Motor neuron (in vitro differentiated cells): ENCODE measurements at places on chromosomes 1 and 21.
A peak's percentile ranks its signal among the peaks of the same experiment; 100 is the strongest.

DNA sequence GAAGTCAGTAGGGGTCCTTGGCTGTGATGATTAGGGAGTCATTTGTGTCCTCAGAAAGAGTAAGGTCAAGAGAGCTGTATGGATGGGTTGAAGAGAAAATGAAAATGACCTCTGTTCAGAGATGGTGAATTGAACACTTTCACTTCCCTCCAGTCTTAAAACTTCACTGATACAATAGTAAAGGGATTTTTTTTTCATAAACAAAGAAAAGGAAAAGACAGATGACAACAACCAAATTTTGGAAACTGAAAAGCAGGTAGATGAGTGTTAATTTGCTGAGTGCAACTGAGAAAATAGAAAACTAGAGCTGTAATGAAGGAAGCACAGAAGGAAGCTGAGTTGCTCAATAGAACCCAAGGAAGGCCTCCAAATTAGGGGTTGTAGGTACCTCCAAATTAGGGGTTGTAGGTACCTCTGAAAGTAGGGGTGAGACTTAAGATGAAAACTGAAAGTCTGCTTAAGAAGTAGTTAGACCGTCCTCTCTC lies 14.8 kb upstream of the S1PR1 start:
- ATAC-seq = no peak

DNA sequence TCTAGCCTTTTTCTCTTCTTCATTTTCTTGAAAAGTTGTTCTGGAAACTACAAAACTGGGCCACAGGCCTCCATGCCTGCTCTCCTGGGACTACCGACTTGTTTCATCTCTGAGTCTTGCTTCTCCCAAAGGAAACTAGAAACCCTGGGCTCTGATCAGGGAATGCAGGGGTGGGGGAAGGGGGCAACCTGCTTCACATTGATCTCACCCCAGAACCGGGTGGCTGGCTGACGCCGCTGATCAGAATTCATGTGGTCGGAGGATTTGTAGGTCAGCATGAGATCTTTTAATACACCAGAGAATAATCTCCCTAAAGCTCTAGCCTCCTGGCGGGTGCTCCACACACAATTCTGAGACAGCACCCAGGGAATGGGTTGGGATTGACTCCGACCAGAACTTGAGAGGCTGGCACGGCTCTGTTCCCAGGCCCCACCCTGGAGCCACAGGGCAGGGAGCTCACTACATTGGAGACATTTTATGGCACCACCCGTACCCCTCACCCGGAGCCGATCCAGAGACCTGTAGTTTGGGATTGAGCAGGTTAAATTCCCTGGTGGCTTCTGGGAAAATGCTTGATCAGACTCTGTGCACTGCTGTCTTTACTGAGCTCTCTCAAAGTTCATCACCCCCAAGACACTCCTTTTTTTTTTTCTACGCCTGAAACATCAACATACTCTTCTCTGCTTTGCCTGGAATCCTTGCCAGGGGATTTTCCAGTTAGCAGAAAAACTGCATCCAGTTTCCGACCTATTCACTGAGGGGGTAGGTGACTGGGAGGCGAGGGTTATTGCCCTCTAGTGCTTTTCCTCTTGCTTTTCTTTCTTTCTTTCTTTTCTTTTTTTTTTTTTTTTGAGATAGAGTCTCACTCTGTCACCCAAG lies 12.2 kb upstream of the ARHGEF10L start:
- ATAC-seq = no peak

GRCh38 chr1:41639332-41639936 lies 155.0 kb upstream of the EDN2 start:
- peak; percentile 88 for ATAC-seq

DNA sequence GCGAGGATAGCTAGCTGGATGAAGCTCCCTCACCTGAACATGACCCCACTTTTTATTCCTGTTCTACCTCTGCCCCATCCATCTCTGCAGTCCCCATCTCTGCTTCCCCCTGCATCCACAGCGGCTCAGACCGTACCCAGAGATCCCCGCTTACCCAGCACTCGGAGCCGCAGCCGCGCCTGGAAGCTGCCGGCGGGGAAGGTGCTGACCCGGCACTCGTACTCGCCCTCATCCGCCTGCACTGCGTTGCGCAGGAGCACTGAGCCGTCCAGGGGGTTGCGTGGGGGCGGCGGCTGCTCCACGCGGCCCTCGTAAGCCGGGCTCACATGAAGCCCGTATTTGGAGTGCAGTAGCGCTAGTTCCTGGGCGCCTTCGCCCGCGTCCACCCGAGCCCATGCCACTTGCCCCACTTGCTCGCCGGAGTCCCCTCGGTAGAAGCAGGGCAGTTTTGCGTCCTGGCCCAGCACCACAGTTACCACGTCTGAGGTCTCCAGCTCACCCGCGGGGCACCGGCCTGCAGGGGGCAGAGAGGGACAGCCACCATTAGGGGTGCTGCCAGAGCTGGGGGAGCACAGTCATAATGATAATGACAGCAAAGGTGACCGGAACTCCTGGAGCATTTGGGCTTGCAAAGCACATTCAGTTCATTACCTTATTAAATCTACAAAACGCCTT lies 9.8 kb downstream of the NECTIN4 start:
- ATAC-seq = no peak

- no peak for ATAC-seq
Observed at GRCh38 chr21:44749759-44750674, 38.6 kb upstream of the TSPEAR start.

DNA sequence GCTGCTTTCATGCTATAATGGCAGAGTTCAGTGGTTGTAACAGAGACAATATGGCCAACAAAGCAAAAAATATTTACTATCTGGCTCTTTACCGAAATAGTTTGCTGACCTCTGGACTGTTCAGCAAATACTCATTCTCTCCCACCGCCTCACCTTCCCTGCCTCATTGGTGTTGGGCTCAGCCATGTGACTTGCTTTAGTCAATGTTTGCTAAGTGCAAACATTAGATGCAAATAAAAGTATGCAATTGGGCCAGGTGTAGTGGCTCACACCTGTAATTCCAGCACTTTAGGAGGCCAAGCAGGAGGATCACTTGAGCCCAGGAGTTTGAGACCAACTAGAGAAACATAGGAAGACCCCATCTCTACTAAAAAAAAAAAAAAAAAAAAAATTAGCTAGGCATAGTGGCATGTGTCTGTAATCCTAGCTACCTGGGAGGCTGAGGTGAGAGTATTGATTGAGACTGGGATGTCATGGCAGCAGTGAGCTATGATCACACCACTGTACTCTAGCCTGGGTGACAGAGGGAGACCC lies 55.1 kb downstream of the RPL5 start:
- no peak for ATAC-seq

- ATAC-seq = peak; percentile 80
Observed at GRCh38 chr1:20430355-20431175, 55.4 kb downstream of the CAMK2N1 start.

- no peak for ATAC-seq
Observed at GRCh38 chr1:213110349-213111300, 59.6 kb downstream of the RPS6KC1 start.

- ATAC-seq = no peak
Observed at GRCh38 chr1:1092149-1092855, 18.2 kb upstream of the RNF223 start.

- peak; percentile 36 for ATAC-seq
Observed at GRCh38 chr1:229075217-229075616, 195.7 kb upstream of the RAB4A start.

DNA sequence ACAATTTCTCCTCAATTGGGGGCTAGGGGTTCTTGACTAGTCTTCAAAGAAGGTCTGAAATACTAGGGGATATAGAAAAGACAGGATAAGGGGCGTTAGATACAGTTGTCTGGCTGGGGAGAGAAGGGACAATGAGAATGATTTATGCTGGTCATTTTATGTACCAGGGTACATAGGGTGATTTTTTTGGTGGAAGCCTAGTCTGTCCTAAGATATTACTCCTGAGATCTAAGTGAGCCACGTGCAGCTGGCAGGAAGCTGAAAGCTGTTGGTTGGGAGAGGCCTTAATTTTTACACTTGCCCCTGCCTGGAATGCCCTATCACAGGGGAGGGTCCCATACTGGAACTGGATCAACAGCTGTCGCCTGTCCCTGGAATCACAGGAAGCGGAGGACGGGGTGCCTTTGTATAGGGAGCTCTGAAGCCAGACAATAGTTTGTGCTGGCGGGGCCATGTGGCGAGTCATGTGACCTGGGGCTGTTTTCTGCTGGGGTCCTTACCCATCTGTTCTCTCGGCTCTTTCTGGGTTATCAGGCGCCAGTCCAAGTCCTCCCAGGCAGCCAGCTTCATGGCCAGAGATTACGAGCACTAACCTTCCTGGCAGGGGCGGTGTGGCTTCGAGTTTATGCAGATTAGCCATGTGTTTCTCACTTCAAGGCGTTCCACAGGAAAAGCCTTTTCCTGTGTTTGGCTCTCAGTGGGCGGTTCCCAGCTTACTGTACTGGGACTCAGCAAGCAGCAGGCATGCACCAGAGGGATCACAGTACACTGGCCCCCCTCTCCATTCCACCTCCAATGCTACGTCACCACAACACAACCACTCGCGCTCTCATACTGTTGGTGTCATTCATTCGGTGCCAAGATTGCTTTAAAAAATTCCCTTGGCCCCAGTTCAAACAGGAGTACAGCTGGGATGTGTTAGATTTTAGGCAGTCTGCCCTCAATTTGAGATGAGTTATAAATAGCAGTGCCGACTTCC lies 27.5 kb downstream of the ARID1A start:
- ATAC-seq = peak; percentile 93

DNA sequence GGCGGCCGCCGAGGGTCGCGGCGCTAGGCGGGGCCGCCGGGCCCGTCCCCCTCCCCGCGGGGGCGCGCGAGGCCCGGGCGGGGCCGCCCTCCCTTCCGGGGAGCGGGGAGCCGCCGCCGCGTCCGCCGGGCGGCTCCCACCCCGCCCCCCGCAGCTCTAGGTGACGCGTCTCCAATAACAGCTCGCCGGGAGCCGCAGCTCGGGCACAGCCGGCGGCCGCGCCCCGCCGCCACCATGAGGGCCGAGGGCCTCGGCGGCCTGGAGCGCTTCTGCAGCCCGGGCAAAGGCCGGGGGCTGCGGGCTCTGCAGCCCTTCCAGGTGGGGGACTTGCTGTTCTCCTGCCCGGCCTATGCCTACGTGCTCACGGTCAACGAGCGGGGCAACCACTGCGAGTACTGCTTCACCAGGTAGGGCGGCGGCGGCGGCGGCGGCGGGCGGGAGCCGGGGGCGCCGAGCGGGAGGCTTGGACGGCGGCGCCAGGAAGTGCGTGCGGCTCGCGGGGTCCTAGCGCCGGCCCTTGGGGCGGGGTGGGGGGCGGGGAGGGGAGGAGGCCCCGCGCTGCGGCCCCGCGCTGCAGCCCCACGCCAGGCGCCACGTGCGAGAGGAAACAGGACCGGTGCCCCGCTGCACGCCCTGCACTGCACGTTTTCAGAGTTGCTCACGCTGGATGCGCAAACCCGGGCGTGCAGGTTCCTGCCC lies at the start of gene SMYD2:
Gene SMYD2 (plus strand): TSS at position 139 of the 699 bp plus-strand sequence. CDS start 96 bp downstream, at position 235.
- peak; percentile 73 for ATAC-seq

DNA sequence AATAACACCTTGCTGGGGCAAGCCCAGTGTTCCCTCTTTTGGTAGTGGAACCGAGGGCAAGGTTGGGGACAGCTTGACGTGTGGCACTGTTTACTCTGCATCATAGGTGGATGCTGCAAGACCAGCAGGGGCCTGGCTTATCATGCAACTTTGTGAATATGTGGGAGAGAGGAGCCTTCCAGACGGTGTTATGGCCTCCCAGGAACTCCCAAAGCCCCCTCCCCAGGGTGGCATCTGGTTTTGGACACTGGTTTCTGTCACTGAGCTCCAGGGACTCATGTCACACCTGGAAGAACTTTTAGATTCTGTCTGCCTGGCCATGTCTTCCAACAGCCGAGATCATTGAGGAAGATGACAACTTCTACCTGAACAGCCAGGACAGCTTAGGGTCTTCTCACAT lies 1.4 kb upstream of the TLR5 start:
- no peak for ATAC-seq

DNA sequence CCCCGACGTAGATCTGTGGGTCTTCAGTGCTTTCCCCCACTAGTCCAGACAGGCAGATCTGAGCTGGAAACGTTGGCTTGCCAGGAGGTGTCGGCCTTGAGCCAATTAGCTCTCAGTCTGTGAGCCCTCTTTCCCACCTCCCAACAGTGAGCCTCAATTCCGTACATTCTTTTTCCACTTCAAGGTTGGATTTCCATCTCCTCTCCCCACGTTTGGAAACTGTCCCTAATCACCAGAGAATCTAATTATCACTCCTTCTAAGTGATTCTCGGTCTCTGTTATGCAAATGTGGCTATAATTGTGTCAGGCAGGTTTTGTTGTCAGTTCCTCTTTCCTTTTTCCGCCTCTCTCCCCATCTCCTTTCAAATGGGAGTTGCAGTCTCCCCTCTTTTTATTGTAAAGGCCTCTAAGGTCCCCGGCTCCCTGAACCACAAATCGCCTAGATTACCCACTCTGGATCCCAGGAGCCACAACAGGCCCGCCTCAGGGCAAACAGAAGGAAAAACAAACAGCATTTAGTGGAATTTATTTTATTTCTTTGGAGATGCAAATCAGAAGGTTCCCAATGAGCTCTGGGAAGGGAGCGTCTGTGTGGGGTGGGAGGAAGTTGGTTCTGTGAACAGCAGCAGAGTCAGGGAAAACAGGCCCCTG lies 29.4 kb upstream of the LRRN2 start:
- ATAC-seq = peak; percentile 53

DNA sequence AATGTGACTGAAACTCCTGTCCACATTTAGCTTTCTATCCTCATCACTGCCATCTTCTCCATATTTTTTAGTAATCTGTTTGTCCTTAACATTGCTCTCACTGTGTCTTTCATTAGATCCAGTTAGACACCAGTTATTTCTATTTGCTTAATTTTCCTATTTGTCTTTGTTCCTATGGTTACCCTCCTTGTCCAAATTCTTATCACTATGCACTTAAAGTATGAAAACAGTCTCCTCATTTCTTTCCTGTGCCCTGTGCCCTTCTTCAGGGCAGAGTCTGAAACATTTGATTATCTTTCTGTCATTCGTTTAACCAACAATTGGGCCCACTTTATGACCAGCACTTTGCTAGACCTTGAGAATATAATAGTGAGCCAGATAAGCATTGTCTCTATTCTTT lies 64.2 kb downstream of the SLC30A7 start:
- ATAC-seq = no peak

DNA sequence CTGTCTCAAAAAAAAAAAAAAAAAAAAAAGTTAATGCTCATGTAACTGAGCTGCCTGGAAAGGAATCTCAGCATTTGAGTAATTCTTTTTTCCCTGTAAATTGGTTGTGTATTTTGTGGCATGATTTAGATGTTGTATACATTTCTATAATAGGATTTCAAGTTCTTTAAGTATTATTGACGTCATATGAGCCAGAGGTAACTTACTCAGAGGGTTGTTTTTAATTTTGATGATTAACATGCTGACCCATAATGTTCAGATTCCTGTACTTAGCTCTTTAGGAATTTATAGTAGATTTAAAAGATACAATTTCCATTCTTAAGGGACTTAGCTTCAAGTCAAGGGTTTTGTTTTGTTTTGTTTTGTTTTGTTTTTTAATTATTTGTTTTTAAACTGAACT lies 120.4 kb downstream of the CACHD1 start:
- ATAC-seq = no peak
